ENCODE measurements at places on chromosomes 5 and 9. TPM values are rescaled to one million over a fixed set of nuclear protein-coding genes. Genes with fewer than 3 reads are reported as not detected.

Gene SLC6A19
- total RNA-seq: not detected

Gene PCDHA12
- total RNA-seq: 0.50 TPM

Gene NDUFS4
- total RNA-seq: 147 TPM

Gene MRPS2
- 11.6 TPM for total RNA-seq

Gene CENPH
- 4.1 TPM for total RNA-seq

Gene VCP
- 220 TPM for total RNA-seq

Gene SCGB3A2
- total RNA-seq: not detected

Gene SVEP1
- 76.3 TPM for total RNA-seq

Gene TSSK1B
- 0.50 TPM for total RNA-seq

Gene CARTPT
- not detected for total RNA-seq

Gene NOTCH1
- total RNA-seq: 10.9 TPM

Gene MYORG
- total RNA-seq: 0.83 TPM

Gene LURAP1L
- 87.6 TPM for total RNA-seq

Gene MARCHF3
- total RNA-seq: 11.6 TPM

Gene HAVCR2
- total RNA-seq: 3.6 TPM

Gene GAPT
- total RNA-seq: not detected

Gene KLF9
- total RNA-seq: 27.6 TPM

Gene FRMPD1
- total RNA-seq: not detected

Gene BTNL8
- not detected for total RNA-seq

Gene CD72
- 1.0 TPM for total RNA-seq
